ENCODE measurements at places on chromosomes 6 and 20.

DNA sequence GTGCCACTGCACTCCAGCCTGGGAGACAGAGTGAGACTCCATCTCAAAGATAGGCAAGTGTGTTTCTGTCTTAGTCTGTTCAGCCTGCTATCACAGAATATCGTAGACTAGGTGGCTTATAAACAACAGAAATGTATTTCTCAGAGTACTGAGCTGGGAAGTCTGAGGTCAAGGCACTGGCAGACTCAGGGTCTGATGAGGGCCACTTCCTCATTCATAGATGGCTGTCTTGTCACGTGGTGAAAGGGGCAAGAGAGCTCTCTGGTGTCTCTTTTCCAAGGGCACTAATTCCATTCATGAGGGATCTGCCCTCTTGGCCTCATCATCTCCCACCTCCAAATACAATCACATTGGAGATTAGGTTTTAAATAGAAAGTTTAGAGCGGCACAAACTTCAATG is 95.6 kb upstream of the PHACTR3 start:
- DNase-seq, result no peak

DNA sequence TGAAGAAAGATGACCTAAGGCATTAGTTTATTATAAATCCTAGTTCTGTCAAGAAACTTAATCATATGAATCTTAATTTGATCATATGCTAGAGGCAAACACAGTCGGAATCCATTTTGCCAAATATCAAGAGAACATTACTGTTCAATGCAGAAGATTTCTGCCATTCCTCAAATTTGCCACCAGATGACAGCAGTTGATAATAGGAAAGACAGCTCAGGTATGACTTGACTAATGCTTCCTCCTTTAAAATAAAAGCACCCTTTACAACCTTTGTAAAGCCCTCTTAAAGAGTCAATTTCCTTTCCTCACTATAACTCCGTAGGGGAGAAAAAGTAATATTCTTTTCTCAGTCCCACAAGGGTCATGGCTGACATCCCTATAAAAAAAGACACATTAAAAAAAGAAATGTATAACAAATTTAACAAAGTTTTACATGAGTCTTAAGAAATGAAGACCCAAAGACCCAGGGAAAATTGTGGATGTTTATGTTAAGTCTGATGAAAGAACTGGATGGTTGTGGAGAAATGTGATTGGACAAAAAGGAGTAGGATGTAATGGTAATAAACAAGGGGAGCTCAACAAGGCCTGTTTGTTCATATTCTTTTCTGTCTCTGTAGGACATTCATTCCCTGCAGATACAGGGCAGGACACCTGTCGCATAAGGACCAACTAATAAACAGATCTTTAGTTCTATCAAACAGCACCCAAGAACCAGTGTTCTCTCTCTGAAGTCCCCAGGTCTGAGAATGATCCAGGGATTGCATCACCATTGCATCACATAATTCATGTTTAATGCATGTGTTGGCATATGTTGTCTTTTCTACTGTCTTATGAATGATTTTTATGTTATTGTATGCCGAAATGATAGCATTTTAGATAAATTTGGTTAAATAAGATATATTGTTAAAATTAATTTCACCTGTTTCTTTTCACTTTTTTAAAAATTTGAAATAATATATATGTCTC is 23.0 kb upstream of the IL17A start:
- DNase-seq, result no peak

GRCh38 chr6:146997062-146997461 is 207.2 kb upstream of the STXBP5 start:
- DNase-seq, result no peak

DNA sequence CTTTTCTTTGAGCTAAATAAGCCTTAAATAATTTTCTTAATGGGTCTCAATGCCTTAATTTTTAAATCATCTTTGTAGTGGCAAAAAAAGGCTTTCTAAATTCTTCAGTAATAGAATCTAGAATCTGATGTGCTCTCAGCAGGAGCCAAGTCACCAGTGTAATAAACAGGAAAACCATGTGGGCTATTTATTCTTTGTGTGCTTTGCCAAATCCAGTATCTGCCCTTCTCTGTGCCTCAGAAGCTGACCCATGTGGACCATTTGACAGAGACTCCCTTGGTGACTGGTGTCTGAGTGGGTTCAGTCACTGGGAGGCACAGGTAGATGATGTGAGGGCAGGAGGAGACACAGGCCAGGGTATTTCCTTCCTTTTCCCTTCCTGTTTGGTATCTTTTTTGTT is 152.9 kb downstream of the PAK5 start:
- DNase-seq, result no peak

- no peak for DNase-seq
Measured at GRCh38 chr6:137647762-137648447, 153.7 kb upstream of the OLIG3 start.

DNA sequence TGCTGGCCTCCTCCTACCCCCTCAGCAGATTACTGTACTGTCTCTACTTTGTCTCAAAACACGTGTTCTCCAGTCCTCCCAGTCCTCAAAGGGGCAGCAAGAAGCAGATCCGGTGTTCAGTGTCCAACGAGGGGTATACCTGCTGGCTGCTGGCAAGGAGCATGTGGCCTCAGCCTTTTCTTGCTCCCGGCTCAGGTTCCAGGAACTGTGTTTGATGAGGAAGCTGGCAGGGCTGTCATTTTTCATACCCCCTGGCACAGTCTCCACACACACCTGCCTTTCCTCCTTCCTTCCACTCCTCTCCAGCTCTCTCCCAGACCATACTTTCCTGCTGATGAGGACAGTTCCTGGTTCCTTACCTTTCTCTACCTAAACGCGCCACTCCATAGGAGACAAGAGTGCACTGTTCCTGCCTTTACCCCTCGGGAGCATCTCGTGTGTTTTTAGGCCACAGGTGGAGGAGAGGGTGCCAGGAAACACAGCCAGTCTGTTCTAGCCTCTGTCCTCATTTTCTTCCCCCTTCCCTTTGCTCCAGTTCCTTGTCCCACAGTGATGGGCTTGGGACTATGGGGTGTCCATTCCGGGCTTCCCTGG is 77.2 kb downstream of the SSR1 start:
- no peak for DNase-seq

- DNase-seq, result no peak
Measured at GRCh38 chr6:106087548-106088325, 1.6 kb downstream of the PRDM1 start.

DNA sequence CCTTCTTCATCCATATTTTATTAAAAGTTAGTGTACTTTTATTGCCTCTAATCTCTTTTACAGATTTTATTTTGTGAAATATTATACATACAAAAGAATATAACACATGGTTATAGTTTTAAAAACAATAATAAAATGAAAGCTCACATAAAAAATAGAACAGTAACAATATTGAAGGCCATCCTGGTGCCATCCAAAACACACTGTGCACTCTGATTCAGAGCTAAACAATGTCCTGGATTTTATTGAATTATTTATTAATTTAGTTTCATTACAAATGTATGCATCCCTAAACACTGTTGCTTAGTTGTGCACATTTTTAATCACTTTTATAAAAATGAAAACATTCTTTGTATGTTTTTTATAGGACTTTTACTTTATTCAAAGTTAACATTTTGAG is 32.9 kb downstream of the RNF217 start:
- no peak for DNase-seq

DNA sequence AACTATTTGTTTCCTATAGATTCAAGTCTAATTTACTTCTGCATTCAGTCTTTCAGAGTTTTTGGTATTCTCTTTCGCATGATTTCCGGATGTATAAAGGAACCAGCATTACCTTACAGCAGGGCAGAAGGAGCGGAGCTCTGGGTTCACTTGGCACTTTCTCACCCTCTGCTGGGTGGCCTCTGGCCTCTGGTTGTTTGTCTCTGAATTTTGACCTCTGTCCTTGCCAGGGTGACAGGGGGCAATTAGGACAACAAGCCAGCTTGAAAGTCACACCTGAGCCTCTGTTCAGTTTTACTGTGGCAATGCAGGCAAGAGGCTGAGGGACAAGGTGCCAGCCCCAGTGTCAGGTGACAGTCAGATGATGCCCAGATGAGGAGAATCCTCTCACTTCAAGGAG is 69.4 kb upstream of the KIF25 start:
- no peak for DNase-seq

DNA sequence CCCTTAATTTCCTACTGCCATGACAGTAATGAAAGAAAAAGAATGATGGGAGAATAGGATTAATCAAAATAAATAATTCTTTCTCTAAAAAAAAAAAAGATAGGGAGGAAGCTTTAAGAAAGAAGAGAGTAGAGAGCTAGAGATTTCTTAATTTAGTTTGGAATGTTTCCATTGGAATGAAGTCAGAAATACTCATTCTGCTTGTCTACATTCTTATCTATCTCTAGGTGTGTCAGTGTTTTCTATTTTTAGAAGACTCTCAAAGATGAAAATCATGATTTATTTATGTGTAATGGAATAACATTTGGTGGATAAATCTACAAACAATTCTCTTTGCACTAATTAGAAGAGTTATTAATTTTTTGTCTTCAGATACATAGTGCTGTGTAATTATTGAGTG is 38.0 kb upstream of the HIVEP1 start:
- no peak for DNase-seq

GRCh38 chr20:39083761-39084160 is 121.6 kb downstream of the DHX35 start:
- no peak for DNase-seq
